ENCODE measurements at places on chromosomes 1 and 21.

- no peak for DNase-seq
Observed at GRCh38 chr1:43812579-43812978, 105.2 kb downstream of the ST3GAL3 start.

DNA sequence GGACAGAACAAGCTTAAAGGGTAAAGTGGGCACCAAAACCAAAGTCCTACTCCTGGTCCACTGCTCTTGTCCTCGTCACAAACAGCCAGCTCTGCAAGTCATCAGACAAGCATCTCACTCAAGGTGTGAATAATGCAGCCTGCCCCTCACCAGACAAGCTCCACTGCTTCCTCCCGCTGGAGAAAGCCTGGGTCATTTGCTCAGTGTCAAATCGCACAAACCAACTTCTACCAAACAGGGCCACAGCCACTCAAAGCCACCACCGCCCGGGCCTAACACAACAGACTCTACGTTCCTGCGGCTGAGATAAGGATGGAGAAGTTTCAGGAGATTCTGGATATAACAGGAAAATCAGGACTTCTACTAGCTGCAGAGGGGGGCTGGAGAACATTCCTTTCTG lies 3.3 kb downstream of the SSBP3 start:
- DNase-seq = no peak

DNA sequence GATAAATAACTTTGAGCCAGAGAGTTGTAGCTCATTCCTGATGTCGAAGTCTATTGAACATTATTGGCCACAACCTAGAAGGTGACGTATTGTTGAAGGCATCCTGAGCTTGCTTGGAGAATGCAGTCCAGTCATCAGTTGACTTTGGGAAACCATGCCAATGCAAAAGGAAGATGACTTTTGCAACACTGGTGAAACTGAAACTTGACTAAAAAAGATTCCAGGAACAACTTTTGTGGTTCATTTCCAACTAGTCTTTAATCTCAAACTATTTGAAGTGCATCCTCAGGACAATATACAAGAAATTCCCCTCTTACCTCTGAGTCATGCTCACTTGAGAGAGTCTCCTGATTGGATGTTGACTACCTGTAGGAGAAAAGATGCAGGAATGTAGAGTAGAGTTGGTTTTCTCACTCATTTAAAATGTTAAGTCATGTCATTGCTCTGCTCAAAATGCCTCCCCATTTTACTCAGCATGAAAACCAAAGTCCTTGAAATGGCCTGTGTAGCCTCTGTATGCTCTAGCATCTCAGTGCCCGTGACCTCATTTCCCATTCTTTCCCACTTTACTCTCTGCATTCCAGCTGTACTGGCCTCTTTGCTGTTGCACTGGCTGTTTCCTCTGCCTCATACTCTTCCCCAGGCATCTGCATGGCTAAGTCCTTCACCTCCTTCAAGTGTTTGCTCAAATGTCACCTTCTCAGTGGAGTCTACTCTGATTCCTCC lies 24.4 kb upstream of the LEPR start:
- DNase-seq = no peak

- DNase-seq = no peak
Observed at GRCh38 chr21:39208624-39209333, 25.5 kb upstream of the PSMG1 start.

DNA sequence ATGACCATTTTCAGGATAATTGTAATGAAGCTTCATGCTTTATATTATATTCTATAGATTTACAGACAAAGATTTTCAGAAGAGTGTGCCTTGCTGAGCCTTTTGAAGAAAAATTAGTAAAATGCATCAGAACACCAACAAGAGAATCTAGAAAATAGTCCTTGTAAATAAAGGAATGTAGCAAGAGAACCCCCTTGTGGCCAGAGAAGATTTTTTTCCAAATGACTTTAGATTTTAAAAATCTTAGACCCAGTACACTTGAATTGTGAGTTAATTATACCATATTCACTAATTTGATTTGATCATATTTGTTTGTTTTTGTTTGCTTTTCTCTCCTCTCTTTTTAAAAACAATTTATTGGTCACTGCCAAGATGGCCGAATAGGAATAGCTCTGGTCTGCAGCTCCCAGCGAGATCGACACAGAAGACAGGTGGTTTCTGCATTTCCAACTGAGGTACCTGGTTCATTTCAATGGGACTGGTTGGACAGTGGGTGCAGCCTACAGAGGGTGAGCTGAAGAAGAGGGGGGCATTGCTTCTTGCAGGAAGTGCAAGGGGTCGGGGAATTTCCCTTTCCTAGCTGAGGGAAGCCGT lies 12.8 kb upstream of the IFI44L start:
- DNase-seq = no peak

DNA sequence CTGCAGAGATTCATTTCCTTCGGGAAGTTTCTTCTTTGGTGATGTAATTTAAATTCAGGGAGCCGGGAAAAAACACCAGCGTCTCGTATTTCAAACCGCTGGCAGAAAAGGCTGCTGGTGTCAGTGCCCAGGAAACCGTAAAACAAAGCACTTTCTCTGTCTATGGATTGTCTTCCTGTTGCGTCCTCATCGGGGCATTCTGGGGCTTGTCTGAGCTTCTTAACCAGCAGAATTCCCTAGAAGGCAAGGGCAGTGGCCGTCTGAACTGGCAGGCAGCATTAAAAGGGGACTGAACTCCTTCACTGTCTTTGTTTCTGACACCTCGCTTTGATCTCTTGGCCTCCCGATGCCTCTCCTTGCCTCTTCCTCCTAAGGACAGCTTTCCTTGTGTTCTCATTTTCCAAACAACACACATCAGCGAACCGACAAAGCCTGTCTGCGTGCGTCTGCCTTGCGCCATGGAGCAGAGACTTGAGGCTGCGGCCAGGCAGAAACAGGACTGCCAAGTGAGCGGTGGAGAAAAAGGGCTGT lies 391.6 kb upstream of the VAMP3 start:
- peak; percentile 38 for DNase-seq

GRCh38 chr1:41957568-41957967 lies 38.8 kb upstream of the HIVEP3 start:
- DNase-seq = no peak

DNA sequence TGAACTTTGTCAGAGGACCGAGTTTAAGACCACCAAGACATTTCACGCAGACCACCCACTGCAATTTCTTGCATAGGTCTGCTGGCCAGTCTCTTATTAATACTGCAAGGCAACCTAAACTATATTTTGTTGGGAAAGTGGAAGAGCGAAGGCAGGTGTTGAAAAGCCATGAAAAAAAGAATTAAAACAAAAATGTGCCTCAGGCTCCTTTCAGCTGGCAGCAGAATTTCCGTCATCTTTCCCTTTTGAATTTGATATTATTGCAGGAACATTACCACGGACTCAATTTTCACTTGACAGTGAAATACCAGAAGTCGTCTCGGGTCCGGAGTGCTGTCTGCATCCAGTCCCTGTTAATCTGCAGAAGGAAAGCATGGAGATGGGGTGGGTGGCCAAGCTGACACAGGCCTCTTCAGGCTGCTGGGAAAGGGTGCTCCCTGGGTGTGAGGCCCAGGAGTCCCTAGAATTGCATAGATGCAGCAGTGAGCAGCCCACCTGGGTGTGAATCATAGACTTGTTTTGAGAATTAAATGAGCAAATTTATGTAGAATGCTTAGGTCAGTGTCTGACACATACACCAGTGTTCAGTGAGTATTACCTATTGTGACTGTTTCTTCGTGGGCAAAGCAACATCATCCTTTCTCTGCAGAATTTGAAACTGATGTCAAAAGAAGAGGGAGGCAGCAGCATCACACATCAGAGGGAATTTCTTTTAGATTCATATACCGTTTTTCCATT lies 150.7 kb downstream of the PBX1 start:
- no peak for DNase-seq
